Activated CD4-positive, alpha-beta T cell treated with anti-CD3 and anti-CD28 coated beads, Interleukin-2, amount 50 U/mL, for 16 hours (primary cell): ENCODE measurements at places on chromosomes 1 and 21.

GRCh38 chr1:226611301-226611700, 62.7 kb downstream of the STUM start:
- DNase-seq, result no peak

DNA sequence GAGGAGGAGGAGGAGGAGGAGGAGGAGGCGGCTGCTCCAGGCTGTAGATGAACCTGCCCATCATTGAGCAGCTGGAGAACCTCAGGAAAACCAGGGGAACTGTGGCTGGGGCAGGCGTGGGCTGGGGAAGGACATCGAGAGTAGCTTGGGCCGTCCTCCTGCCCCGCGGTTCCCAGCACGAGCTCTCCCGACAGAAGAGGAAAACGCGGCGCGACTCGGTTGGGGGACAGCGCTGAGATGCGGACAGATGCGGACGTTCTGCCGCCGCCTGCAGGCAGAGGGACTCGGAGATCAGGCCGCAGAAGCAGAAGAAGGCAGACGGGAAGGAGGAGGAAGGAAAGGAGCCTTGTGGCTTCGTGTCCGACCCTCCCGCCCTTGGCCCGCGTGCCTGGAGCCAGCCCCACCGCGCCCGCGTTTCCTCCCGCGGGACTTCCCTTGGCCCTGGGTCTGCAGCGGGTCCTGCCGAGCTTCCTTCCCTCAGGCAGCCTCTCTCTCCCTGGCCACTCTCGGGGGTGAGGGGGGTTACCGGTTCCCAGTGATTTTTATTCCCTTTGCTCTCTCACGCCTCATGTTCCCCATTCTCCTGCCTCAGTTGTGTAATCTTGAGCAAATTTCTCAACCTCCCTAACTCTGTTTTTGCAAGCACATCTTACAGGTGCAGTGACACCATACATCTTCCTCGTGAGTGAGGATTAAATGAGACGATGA, 1.7 kb upstream of the TNFRSF9 start:
- DNase-seq, result peak; percentile 39

DNA sequence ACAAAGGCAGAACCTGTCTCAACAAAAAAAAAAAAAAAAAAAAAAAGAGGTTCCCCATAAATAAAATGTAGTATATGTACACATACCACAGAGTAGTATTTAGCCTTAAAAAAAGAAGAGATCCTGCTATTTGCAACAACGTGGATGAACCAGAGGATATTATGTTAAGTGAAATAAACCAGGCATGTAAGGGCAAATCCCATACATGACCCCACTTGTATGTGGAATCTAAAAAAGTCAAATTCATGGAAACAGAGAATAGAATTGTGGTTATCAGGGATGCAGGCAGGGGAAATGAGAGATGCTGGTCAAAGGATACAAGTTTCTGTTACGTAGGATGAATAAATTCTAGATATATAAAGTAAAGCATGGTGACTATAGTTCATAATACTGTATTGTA, 16.7 kb downstream of the SLC44A3 start:
- no peak for DNase-seq

DNA sequence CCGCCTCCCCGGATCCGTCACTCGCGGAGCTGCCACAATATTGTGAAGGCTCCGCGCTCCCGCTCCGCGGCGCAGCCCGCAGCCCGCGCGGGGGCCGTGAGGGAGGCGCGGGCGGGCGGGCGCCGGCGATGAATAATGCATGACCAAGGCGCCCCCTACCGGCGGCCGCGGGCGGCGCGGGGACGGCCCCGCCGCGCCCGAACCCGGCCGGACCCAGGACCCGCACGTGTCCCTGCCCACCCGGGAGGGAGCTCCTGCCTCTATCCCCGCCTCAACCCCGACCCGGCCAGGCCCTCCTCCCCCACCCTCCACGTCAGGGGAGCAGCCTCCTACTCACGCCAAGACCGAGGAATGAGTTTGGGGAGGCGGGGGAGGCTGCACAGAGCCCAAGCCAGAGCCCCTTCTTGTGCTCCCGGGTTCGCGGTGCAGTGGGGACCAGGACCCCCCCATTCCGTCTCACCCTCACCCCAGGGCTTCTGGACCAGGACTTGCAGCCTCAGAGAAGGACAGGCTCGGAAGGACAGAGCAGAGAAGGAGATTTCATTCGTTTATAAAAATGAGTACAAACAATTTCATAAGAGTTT, 70.8 kb upstream of the CASZ1 start:
- peak; percentile 44 for DNase-seq

DNA sequence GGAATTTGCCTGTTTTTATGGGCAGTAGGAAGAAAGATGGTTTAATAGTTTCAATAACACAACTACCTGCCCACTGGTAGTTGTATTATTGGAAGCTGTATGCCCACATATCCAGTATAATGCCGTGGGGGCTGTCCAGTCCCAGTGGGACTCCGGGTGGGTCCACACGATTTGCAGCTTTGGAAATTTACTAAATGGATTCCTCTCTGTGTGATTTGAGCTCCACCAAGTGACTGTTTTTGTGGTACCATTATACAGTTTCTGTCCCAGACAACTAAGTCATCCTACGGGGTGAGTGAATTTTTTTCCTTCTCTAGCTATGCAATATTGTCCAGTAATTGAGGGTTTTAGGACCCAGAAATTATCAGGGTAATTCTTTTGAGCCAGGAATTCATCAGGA, 86.8 kb downstream of the PLA2G4A start:
- no peak for DNase-seq

DNA sequence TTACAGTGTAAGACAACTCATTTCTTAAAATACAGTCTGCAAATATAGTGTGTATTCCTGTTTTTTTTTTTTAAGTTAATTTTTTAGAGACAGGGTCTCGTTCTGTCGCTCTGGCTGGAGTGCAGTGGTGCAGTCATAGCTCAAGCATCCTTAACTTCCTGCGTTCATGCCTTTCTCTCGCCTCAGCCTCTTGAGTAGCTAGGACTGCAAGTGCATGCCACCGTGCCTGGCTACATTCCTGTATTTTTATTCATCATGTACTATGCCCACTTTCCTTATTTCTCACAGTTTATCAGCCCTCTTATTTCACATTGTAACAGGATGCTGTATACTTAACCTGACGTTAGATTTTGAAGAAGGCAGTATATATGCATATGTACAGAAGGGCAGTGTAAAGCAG, 26.7 kb downstream of the MIER1 start:
- DNase-seq, result no peak

- no peak for DNase-seq
Observed at GRCh38 chr1:177800400-177801088, 169.3 kb downstream of the SEC16B start.

DNA sequence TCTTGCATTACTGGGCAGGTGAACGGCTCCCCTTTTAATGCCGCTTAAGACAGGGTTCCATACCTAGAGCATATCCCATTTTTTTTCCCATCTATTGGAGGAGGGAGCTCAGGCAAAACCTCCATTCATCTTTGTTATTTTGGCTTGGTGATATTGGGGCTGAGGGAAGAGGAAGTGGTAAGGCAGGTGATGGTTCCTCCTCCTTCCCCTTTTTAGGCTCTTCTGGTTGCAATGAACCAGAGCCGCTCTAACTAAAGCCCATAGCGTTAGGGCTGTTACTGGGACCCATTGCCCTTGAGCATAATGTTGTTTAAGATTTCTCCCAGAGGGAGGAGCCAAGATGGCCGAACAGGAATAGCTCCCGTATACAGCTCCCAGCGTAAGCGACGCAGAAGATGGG, 21.1 kb downstream of the PYHIN1 start:
- no peak for DNase-seq

- no peak for DNase-seq
Observed at GRCh38 chr1:58754073-58754613, 29.7 kb downstream of the JUN start.

- no peak for DNase-seq
Observed at GRCh38 chr1:11481019-11481418, 2.1 kb downstream of the DISP3 start.

DNA sequence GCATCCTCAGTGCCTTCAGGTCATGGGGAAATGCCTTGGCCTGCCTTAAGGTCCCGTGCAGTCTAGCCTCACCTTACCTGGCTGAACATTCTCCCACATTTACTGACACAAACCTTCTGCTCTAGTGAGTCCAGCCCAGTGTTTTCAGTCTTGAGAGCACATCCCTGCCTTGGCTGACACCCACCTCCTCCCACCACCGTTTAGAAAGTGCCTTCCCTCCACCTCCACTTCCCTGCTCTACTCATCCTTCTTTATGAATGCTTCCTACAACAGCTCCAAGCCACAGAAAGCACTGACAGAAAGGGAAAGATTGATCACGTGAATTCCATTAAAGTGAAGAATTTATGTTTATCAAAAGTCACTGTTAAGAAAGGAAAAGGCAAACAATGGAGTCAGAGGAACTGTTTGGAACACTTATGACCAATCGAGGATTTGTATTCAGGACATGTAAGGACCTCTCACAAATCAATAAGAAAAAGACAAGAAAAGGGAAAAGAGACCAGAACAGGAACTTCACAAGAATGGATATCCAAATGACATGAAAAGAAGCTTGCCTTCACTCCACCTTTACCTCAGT, 59.8 kb downstream of the DDR2 start:
- no peak for DNase-seq

GRCh38 chr1:33683913-33684312, 180.0 kb upstream of the HMGB4 start:
- no peak for DNase-seq

DNA sequence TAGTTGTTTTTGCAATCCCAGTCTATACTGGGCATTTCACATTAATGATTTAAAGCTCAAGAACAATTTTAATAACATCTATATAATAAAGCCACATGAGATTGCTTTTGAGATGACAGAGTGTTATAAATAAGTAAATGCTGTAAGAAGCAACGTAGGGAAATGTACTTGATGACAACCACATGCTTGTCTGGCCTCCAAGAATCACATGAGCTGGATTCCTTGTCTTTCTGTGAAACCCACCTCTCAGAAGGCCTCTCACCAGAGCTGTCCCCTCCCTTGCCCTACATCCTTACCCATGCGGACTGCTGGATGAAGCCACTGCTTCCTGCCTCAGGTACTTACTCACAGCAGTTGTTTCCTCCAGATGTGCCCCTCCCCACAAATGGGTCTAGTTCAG, 145.1 kb upstream of the CTTNBP2NL start:
- no peak for DNase-seq

- DNase-seq, result no peak
Observed at GRCh38 chr1:79693441-79694114, 687.0 kb upstream of the ADGRL4 start.

GRCh38 chr1:29383746-29384371, 147.5 kb downstream of the PTPRU start:
- DNase-seq, result no peak

- DNase-seq, result peak; percentile 95
Observed at GRCh38 chr1:235999259-235999925, 65.5 kb downstream of the NID1 start.

- DNase-seq, result peak; percentile 35
Observed at GRCh38 chr1:236282425-236282716, 613 bp upstream of the ERO1B start.

DNA sequence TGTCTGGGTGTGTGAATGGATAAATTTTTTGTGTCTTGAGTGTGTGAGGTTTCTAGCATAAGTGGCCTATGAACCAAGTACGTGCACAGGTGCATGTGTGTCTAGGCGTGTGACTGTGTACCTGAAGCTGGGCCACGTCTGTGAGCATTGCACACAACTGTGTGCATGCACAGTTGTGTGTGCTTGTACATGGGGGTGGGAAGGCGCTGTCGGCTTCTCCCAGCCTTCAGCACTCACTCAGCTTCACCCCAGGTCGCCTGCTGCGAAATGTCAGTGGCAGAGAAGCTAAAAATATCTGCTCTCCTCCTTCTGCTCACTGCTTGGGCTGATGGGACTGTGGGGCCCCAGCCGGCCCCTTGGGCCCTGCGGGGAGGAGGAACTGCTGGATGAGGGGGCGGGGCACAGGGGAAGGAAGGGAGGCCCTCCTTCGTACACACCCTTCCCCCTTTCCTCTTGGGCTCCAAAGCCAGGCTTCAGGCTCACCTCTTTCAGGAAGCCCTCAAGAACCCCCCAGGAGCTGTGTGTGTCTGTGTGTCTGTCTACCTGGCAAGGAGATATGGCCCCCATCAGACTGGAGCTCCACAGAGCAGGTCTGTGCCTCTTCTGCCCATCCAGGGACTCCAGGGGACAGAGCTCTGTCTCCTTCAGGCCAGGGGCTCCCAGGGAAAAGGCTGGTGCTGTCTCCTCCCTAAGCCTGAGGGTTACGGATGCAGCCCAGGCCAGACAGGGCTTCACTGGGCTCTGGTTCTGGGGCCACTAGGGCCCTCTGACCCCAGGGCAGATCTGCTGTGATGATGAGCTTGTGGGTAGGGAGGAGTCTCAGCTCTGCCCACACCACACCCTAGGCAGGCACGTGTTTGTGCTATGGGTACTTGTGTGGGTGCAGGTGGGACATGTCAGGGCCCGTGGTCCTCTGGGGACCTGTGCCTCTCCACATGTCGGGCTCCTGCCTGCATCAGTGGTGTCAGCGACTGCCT, 35.6 kb upstream of the WASF2 start:
- DNase-seq, result peak; percentile 75

DNA sequence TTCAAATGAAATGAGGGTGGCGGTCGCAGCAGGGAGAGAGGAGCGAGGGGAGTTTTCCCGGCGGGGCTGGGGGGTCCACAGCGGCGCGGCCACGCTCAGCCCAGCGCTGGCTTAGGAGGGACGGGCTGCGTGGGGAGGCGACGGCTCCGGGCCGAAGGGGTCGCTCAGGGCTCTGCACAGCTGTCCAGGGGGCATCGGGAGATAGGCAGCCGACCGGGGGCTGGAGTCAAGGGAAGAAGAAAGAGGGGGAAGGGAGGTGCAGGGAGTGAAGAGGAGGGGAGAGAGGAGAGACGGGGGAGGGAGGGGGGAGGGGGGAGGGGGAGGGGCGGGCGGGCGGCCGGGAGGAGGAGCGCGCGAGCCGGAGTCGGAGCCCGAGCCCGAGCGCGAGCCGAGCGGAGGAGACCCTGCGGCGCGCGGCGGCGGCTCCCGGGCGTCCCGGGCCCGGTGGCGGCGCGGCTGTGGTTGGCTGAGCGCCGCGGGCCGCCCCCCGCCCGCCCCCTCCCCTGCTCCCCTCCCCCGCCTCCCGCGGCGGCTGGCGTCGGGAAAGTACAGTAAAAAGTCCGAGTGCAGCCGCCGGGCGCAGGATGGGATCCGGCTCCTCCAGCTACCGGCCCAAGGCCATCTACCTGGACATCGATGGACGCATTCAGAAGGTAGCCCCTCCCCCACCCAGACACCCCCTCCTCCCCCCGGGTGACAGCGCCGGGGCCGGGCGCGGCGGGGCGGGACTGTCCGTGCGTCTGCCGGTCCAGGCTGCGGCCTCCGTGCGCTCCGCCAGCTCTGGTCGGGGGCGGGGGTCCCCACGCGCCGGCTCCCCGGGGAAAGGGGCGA, at the start of gene PDE9A:
Gene PDE9A (plus strand): TSS at position 391 of the 831 bp plus-strand sequence. CDS start 194 bp downstream, at position 585.
- DNase-seq, result no peak

DNA sequence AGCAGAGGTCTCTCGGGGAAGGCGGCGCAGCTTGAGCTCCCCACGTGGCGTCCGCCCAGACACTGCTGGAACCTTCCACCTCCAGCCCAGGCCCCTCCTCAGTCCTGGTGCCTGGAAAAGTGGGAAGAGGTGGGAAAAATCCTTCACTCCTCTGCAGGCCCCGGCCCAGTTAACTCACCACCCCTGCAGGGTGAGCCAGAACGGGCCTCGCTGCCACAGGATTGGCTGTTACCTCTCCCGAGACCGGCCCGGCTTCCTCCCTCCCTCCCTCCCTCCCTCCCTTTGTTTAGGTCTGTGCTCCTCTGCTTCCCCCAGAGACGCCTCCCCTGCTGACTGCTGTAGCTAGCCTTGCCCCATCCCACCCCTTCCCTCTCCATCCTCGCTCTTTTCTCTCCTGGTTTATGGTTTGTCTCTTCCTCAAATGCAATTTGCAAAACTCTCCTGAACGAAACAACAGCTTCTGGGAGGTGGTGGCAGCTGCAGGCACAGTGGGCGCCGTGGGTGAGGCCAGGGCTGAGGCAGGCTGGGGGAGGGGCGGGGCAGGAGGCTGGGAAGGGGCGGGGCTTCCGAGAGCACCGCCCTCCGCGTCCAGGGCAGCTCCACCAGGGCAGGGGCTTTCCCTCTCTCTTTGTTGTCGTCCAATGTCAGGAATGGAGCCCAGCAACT, 6.5 kb downstream of the CAPN9 start:
- DNase-seq, result peak; percentile 30
